Chondrocyte (in vitro differentiated cells): ENCODE measurements at places on chromosomes 1 and 21.

GRCh38 chr1:150537732-150538684, 11.2 kb upstream of the ADAMTSL4 start:
- no peaks in the 10 kb centered on the region for H3K27me3 ChIP-seq
- no peak for DNase-seq
- peak overlapping the region; percentile 86 for H3K27ac ChIP-seq
- H3K4me3 ChIP-seq, result no peak overlapping the region
- H3K36me3 ChIP-seq, result no peaks in the 10 kb centered on the region

DNA sequence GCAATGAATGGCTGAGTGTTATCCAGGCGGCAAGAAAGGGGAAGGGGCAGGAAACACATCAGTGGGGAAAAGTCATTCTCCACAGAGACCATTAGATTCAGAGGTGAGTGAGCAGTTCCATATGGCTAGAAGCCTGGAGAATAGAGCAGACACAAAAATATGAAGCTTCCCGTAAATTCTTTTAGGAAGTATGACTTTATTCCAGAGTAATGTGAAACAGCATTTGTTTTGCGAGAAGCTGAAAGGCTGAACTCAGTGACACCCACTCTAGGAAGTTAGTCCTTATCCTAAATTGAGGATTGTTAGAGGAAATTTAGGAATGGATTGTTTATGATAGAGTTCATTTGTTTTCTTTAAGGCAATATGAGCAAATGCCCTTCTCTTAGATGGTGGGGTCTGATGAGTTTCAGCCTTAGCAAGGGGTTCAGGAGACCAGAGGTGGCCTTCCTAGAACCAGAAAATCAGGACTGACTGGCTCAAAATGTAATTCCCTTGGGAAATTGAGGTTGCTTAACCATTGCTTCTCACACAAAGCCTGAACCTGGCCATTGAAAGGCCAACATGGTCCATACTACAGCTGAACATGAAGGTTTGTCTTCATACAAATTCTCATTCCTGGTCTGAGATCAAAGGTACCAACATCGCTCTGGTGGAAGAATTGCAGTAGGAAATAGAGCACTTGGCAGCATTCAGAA, 167.5 kb downstream of the TPR start:
- H3K36me3 ChIP-seq, result no peaks in the 10 kb centered on the region
- H3K27me3 ChIP-seq, result no peaks in the 10 kb centered on the region
- DNase-seq, result no peak
- peaks cover 42% of the 10 kb centered on the region for H3K4me1 ChIP-seq

- H3K4me3 ChIP-seq, result no peak overlapping the region
- H3K4me1 ChIP-seq, result no peaks in the 10 kb centered on the region
- H3K27ac ChIP-seq, result no peak overlapping the region
- no peaks in the 10 kb centered on the region for H3K36me3 ChIP-seq
- H3K27me3 ChIP-seq, result no peaks in the 10 kb centered on the region
Observed at GRCh38 chr21:46154155-46154954, 1.0 kb downstream of the FTCD start.

DNA sequence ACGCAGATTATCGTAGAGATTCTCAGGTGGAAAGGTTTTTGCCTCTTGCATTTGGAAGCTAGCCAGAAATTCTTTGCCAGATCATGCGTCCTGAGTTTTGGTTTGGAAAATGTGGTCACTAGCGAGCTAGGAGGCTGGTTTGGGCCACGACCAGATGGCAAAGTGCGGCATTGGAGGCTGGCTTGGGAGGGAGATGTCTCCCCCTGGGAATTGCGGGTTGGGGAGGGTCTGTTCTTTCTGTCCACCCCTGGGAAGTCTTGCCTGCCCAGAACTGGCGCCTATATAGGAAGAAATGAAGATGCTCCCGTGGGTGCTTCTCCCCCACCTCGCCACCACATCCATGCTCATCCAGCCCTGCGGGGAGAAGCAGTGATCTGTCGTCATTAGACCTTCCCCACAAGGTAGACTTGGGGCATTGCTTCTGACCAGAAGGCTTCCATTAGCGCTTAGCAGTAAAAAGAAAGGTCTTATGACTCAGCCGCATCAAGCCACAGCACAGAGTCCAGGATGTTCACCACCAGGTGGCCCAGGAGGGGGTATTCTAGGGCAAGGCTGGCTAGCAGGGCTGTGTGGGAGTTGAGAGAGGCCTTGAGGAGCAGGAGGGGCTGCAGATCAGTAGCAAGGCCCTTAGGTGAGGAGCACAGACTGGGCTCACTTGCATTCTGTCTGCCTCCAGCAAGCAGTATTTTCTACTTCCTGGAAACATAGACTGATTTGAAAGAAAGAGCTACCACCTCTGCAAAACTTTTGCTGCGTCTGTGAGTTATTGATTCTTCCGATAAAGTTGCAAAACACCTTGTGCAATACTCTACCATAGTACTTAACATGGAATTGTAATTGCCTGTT, 1.5 kb upstream of the PTP4A2 start:
- peak overlapping the region; percentile 92 for H3K27ac ChIP-seq
- no peaks in the 10 kb centered on the region for H3K27me3 ChIP-seq
- no peak overlapping the region for H3K4me3 ChIP-seq
- no peaks in the 10 kb centered on the region for H3K36me3 ChIP-seq
- peaks cover 55% of the 10 kb centered on the region for H3K4me1 ChIP-seq

DNA sequence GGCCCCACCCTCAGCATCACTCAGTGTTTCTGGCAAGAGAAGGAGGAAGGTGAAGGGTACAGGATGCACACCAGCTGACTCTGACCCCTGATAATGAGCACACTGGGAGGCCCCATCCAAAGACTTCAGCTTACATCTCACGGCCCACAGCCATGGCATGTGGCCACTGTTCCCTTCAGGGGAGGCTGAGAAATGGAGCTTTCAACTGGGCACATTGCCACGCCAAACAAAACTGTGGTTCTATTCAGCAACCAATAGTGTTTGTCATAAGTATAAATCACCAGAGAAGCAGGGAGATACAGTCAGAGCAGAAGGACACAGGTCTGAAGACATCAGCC, 12.7 kb upstream of the TRAF3IP3 start:
- no peak overlapping the region for H3K27ac ChIP-seq
- H3K36me3 ChIP-seq, result no peaks in the 10 kb centered on the region
- DNase-seq, result no peak
- peaks cover 16% of the 10 kb centered on the region for H3K27me3 ChIP-seq
- H3K4me1 ChIP-seq, result peaks cover 19% of the 10 kb centered on the region
- no peak overlapping the region for H3K4me3 ChIP-seq

DNA sequence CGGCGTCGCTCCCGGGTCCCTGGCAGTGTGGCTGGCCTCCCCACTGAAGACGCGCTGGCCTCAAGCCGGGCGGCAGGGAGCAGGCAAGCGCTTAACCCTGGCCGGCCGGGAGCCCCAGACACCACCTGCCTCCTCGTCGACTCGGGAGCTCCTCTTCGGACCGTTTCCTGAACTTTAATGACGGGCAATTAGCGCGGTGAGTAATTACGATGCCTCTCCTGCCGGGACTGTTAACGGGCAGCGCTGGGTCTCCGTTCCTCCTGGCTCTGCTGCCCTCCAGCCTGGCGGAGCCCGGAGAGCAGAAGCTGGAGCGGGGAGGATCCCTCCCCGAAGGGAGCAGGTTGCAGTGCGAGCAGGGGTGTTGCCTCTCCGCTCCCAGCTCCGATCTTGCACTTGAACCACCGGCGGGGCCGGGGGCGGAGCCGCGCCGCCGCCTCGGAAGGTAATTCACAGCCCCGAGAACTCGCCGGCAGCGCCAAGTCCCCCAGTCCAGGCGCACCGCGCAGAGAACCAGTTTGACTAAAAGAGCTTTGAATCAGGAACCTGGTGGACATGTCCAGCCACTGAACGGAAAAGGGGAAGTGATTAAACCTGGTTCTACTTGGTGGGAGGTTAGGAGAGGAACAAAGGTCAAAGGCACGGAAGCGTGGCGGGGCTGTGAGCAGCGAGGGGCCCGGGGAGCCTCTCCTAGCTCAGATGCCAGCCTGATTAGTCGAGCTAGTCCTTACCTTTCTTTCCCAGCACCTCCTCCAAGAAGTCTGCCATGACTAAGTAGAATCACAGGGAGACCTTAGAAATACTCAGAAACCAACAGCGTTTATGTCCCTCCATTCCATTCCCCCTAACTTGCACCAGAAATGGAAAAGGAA, 18.3 kb upstream of the PLEKHA6 start:
- DNase-seq, result no peak
- peaks cover 41% of the 10 kb centered on the region for H3K27me3 ChIP-seq
- H3K4me1 ChIP-seq, result peaks cover 10% of the 10 kb centered on the region
- no peaks in the 10 kb centered on the region for H3K36me3 ChIP-seq

- no peak overlapping the region for H3K27ac ChIP-seq
- no peak for DNase-seq
- peaks cover 23% of the 10 kb centered on the region for H3K4me1 ChIP-seq
- peaks cover 51% of the 10 kb centered on the region for H3K27me3 ChIP-seq
Observed at GRCh38 chr1:7938070-7938469, 2.6 kb downstream of the TNFRSF9 start.

DNA sequence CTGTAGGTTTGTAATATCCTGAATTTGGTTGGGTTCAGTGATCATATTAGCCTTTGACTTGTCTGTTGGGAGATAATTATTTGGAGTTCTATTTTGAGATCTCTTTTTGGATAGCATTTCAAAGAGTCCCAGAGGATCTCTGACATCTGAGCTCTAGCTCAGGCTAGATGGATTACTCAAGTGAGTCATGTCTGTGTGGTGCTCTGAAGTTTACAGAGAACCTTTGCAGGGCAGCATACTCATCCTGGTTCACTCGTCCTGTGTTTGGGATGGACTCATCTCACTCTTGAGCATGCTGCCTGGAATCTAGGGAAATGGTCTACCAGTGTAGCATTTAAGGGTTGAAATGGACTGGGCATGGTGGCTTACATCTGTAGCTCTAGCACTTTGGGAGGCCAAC, 29.4 kb upstream of the BMP8A start:
- H3K4me1 ChIP-seq, result peaks cover 4% of the 10 kb centered on the region
- DNase-seq, result no peak
- H3K27ac ChIP-seq, result peak overlapping the region; percentile 66

- no peaks in the 10 kb centered on the region for H3K36me3 ChIP-seq
- H3K27ac ChIP-seq, result no peak overlapping the region
- H3K27me3 ChIP-seq, result no peaks in the 10 kb centered on the region
- H3K4me1 ChIP-seq, result peaks cover 11% of the 10 kb centered on the region
- DNase-seq, result no peak
- H3K4me3 ChIP-seq, result no peak overlapping the region
Observed at GRCh38 chr1:186492531-186493291, 31.8 kb upstream of the PDC start.

DNA sequence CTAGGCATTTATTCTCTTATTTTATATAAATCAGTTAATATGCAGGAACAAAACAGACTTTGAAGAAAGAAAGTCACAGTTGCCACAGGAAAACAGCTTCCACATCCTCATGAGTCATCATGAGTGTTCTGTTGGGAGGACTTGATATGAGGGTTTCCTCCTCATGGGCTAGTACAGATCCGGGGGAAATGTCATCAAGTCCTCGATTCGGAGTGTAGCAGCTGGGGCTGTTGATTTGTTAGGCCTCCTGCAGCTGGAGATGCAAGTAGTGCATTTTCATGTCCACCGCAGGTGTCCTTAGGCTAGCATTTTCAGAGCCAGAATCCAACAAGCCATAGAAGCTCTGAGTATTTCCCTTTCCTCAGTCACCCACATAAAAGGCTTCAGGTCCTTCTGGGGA, 36.7 kb downstream of the ADAM30 start:
- H3K36me3 ChIP-seq, result no peaks in the 10 kb centered on the region
- H3K27ac ChIP-seq, result no peak overlapping the region
- H3K27me3 ChIP-seq, result no peaks in the 10 kb centered on the region
- DNase-seq, result no peak
- no peak overlapping the region for H3K4me3 ChIP-seq

GRCh38 chr1:173148545-173148944, 58.6 kb downstream of the TNFSF4 start:
- no peak for DNase-seq
- H3K27me3 ChIP-seq, result no peaks in the 10 kb centered on the region
- H3K4me3 ChIP-seq, result no peak overlapping the region
- peaks cover 16% of the 10 kb centered on the region for H3K36me3 ChIP-seq

DNA sequence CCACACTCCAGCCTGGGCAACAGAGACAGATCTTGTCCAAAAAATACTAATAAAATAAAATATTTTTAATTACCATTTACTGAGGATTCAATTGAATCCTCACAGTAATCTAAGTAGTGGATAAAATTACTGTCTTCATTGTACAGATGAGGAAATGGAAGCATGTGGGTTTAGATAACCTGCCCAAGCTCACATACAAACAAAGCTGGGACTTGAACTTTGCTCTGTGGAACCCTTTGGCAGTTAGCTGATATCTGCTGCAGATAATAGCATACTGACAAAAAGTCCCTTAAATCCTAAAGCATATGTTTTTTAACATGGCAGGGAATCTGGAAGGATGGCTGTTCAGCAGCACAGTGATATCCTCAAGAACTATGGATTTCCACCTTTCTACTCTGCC, 130.9 kb upstream of the MROH9 start:
- no peak for DNase-seq
- H3K27ac ChIP-seq, result no peak overlapping the region

DNA sequence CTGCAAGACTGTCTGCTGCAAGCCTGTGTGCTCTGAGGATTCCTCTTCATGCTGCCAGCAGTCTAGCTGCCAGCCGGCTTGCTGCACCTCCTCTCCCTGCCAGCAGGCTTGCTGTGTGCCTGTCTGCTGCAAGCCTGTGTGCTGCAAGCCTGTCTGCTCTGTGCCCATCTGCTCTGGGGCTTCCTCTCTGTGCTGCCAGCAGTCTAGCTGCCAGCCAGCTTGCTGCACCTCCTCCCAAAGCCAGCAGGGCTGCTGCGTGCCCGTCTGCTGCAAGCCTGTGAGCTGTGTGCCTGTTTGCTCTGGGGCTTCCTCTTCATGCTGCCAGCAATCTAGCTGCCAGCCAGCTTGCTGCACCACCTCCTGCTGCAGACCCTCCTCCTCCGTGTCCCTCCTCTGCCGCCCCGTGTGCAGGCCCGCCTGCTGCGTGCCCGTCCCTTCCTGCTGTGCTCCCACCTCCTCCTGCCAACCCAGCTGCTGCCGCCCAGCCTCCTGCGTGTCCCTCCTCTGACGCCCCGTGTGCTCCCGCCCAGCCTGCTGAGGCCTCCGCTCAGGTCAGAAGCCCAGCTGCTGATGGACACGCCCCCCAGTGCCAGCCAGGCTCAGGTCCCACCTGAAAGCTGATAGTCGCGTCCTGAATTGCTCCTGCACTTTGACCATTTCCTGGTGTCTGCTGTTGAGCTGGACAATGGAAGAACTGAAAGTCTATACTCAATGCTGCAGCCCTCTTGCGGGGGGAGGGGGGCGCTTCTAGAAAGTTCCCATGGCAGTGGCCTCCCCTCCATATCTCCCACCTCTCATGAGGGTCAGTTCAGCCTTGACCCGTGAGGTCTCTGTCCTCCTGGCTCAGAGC, 1.2 kb downstream of the KRTAP10-4 start:
- H3K4me1 ChIP-seq, result peaks cover 6% of the 10 kb centered on the region
- peaks cover 7% of the 10 kb centered on the region for H3K36me3 ChIP-seq
- H3K27me3 ChIP-seq, result peaks cover 16% of the 10 kb centered on the region
- peak; percentile 68 for DNase-seq
- H3K4me3 ChIP-seq, result no peak overlapping the region
- no peak overlapping the region for H3K27ac ChIP-seq

GRCh38 chr1:244106837-244107493, 55.9 kb downstream of the ZBTB18 start:
- H3K27ac ChIP-seq, result no peak overlapping the region
- no peak overlapping the region for H3K4me3 ChIP-seq
- H3K27me3 ChIP-seq, result no peaks in the 10 kb centered on the region
- H3K36me3 ChIP-seq, result no peaks in the 10 kb centered on the region

GRCh38 chr1:239807361-239807760, 284.3 kb upstream of the FMN2 start:
- DNase-seq, result no peak
- no peak overlapping the region for H3K4me3 ChIP-seq
- H3K36me3 ChIP-seq, result no peaks in the 10 kb centered on the region
- peaks cover 8% of the 10 kb centered on the region for H3K27me3 ChIP-seq

GRCh38 chr1:67193704-67194103, 27.4 kb downstream of the IL23R start:
- no peaks in the 10 kb centered on the region for H3K36me3 ChIP-seq
- no peak overlapping the region for H3K4me3 ChIP-seq
- no peak overlapping the region for H3K27ac ChIP-seq
- H3K27me3 ChIP-seq, result peaks cover 9% of the 10 kb centered on the region
